ENCODE measurements at places on chromosomes 6 and 20. TPM values are rescaled to one million over a fixed set of nuclear protein-coding genes. Genes with fewer than 3 reads are reported as not detected.
A peak's percentile ranks its signal among the peaks of the same experiment; 100 is the strongest.

GRCh38 chr6:71031912-71032311 lies 75.1 kb upstream of the B3GAT2 start:
- no peak for DNase-seq

- no peak for DNase-seq
Measured at GRCh38 chr6:146891615-146892265, 293.0 kb downstream of the ADGB start.

- DNase-seq: peak; percentile 67
Measured at GRCh38 chr6:158703111-158703836, 53.4 kb downstream of the SYTL3 start.

DNA sequence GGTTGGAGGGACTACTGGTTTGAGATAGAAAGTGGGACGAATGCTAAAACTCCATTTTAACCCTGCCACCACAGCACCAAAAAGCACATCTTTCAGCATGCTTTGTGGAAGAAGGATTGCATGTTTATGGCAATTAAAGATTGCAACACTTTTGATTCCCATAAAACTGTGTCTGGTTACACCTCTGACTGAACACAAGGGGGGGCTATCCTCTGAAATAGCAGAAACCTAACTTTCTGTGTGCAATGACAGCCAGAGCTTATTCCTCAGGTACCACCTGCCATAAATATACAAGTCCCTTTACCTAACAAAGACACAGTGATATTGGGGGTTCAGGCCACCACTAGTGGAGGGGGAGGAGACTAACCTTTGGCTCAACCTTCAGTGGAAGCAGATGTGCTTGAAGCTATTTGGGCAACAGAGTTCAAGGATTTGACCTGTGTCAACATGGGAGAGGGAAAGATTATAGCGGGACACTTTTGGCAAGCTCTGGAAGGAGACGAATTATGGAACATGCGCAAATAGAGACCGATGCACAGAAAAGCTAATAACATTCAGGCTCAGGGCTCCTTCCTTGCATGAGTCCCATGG lies 9.6 kb upstream of the PLG start:
- DNase-seq: no peak

GRCh38 chr6:119481976-119482375 lies 132.4 kb upstream of the MAN1A1 start:
- no peak for DNase-seq

- DNase-seq: no peak
Measured at GRCh38 chr6:105256619-105257018, 76.8 kb upstream of the POPDC3 start.

GRCh38 chr6:80020381-80021120 lies 16.1 kb downstream of the TTK start:
- DNase-seq: no peak

DNA sequence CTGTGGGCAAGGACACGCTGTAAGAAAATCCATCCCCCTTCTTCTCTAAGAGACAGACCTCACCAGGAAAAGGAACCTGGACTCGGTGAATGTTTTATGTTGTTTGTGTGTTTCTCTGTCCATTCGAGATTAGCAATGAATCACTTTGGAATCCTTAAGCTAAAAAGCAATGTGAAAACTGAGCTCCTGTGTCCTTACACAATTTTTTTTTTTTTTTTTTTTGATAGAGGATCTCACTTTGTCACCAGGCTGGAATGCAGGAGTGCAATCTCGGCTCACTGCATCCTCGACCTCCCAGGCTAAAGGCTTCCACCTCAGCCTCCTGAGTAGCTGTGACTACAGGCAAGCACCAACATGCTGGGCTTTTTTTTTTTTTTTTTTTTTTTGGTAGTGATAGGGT lies 32.1 kb downstream of the BFSP1 start:
- DNase-seq: no peak

DNA sequence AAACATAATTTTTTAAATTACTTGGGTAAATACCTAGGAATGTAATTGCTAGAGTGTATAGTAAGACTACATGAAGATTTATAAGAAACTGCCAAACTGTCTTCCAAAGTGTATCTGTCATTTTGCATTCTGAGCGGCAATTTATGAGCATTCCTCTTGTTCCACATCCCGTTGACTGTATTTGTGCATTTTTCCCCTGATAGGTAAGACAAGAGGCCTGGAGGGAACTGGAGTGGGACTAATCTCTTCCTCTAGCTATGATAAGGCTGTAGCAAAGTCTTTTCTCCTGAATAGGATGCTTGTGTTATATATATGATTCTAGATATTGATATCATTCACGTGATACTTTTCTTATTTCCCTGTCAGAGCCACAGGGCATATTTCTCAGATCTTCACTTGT lies 1557.5 kb downstream of the GRIK2 start:
- no peak for DNase-seq

- no peak for DNase-seq
Measured at GRCh38 chr20:63325021-63325471, 32.1 kb downstream of the COL20A1 start.

DNA sequence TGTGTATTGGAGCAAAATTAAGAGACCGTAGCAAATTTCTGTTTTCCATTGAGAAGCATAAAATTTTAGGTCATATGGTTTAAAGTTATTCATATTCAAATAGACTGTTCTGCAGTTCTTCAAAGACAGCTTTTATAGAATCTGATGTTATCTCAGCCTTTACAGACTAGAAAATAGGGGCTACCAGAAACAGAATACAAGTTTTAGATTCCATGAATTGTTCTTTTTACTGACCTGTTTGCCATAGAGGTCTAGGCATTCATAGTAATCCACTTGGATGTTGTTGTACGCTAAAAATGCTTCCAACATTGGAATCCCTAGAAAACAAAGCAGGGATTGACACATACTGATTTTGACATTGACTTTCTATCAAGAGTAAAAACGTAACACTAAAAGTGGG lies 47.3 kb upstream of the BTBD3 start:
- DNase-seq: no peak

DNA sequence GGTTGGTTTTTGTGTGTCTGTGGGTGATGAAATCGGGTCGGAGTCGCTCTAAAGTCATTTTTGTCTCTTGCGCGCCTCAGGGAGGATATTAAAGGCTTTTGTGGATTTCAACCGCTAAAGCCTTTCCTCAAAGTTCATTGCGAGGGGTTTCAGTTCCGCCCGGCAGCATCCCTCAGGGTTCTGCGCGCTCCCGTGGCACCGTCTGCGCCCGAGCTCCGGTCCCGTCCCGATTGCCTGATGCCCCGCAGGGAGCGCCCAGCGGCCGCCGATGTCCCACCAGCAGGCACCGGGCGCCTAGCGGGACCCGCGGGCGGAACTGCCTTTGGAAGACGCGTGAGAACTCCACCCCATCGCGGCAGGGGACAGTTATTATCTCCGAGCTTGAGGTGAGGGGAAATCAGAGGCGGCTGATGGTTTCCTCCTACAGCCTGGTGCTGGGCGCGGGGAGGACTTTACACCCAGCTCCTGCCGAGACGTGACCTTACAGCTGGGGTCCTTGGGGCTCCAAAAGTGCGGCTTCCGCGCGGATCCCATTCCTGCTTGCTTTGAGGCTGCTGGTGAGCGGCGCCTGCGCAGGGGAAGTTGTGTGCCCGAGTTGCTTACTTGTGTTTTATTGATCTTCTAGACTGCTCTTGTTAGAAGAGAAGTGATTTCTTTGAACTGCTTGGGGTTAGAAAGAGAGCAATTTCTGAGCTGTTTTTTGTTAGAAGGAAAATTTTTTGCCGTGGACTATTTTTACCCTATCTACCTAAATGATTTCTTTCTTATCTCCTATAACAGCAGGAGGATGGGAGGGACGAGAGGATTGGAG lies 27.1 kb downstream of the ULBP1 start:
- no peak for DNase-seq

DNA sequence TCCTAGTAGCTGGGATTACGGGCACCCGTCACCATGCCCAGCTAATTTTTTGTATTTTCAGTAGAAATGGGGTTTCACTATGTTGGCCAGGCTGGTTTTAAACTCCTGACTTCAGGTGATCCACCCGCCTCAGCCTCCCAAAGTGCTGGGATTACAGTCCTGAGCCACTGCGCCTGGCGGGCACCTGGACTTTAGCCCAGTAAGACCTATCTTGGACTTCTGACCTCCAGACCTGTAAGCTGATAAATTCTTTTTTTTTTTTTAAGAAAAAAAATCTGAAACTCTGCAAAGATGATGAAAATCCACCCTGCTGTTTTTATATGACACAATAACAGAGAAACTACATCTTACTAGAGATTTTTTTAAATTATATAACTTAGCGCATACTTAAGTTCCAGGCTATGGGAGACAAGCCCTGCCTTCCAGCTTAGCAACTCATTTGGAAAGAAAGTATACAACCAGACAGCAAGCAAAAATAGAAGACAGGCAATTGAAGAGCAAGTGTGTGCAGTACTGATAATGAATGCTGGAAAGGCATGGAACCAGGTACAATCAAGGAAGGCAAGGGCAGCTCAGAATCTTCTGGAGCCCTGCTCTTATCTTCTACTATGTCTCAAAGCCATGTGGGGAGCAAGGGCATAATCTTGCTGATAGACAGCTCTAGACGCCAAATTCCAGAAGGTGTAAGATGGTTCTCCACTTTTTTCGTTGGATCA lies 104.2 kb downstream of the CD83 start:
- no peak for DNase-seq

DNA sequence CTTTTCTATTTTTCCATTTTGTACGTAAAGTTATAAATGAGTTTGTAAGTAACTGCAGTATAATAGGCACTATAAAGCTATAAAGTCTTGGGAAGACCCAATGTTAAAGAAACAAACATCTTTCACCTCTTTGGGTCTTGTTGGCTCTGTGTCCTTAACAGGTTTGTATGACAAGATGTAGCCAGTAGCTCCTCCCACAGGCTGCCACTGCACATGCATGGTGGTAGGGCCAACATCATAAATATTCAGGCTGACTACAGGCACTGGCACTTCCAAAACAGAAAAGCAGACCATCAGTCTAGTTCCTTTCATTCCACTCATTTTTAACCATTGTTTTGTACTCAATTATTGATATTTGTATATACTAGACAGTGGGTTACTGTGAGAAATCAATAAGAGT lies 59.9 kb downstream of the COL12A1 start:
- no peak for DNase-seq

The ACTL10 gene
- total RNA-seq: 0.22 TPM

Data from left ventricle myocardium inferior (tissue), 1 donor.